Activated CD4-positive, alpha-beta T cell treated with anti-CD3 and anti-CD28 coated beads for 24 hours (primary cell): ENCODE measurements at places on chromosomes 13 and 19.

GRCh38 chr19:17160908-17161307 is 54.2 kb upstream of the USE1 start:
- DNase-seq = no peak

GRCh38 chr19:54435551-54436016 is 13.4 kb upstream of the LENG8 start:
- DNase-seq = no peak

DNA sequence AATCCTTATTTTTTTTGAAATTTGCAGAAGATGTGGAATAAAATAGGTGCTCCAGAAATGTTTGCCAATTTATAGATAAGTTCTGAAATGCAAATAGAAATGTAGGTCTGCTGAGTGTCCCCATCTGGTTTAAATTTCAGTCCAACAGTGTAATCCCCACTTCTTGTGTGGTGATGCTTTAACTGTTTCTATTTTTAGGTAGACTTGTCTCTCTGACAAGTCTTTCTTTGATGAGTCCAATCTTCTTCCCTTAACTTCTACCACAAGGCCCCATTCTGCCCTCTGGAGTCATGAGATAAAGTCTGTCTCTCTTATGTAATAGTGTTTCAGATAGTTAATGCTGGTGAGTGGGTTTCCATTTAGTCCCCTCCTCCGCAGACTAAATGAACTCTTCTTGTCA is 390.4 kb downstream of the RFC3 start:
- no peak for DNase-seq

DNA sequence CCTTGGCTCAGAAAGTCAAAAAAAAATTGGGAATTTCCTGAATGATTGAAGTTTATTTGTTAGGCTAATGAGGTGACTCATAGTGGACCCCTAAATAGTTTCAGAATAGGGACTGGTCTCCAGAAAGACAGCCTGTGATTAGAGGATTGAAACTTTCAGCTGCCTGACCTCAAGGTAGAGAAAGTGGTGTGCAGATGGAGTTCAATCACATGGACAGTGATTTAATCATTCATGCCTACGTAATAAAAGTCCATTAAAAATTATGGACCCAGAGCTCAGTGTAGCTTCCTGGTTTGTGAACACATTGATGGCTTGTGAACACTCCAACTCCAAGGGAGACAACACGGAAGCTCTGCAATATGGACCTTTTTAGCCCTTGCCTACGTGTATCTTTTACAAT is 533.2 kb upstream of the PCDH9 start:
- DNase-seq = no peak

DNA sequence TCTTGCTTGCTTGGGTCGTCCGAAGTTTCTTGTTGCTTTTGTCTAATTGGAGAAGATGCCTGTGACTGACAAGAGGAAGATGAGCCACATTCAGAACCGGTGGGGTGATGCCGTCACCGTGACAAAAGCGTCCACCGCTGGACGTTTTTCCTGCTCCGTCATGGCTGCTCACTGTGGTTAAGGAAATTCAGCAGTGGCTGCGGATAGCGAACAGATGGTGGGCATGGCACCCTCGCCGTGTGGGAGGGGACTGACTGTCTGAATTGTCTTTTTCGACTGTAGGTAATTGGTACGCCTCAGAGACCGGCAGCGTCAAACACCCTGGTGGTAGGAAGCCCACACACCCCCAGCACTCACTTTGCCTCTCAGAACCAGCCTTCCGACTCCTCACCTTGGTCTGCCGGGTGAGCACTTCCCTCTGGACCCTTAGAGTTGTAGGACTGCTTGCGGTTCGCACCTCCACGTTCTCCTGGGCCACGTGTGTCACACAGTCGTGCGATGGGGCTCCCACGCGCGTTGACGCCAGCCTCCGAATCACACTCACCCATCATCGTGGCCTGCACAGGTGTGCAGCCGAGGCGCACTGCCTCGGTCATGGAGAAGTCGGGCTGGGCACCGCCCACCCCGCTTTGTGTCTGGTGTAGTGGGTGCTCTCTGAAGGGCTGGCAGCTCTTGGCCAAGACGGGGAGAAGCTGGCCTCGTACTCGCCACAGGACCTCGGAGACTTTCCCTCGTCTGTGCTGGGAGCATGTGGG is 26.5 kb downstream of the ATP4B start:
- no peak for DNase-seq

GRCh38 chr13:113855931-113856715 is 7.8 kb downstream of the GAS6 start:
- no peak for DNase-seq

- no peak for DNase-seq
Observed at GRCh38 chr19:43720936-43721335, 5.1 kb downstream of the IRGC start.

DNA sequence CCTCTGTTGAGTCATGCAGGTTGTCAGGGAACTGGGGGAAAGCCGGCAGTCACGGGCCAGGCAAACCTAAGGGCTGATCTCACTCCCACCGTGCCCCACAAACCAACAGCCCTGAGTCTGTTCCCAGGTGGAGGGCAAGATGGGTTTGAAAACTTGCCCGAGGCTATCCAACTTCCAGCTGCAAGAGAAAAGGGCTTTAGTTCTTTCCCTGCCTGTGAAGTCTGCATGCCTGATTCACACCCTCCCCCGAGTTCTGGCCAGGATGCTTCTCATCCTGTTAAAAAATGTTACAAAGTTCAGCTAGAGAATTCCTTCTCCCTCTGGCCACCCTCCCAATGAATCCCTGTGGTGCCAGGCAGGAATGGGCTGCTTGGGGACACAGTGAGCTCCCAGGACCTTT is 33.1 kb downstream of the MYO16 start:
- no peak for DNase-seq

DNA sequence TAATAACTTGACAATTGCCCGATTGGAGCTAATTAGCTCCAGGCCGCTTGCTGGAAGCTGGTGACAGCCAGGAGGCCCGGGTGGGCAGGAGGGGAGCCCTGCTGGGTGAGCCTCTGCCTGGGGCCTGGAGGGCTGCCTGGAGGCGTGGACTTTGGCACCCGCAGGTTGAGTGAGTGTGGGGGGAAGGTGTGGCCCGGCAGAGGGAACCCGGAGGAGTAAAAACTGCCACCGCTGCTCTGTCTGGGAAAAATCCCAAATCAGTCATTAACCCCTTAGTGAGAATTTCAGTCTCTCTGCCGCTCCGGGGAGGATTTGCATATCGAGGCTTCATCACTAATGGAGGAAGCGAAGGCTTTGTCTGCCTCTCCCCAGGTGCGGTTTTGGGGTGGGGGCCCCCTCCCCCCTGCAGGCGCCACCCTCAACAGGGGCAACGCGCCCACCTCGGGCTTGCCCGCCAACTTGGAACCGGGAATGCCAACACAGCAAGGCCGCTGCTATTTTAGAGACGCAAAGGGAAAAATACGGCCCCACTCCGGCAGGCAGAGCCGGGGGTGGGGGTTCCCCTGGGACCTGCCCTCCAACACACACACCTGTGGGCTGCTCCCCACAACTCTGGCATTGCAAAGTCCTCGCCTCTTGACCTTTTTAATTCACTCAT is 6.2 kb downstream of the EFNA2 start:
- DNase-seq = no peak

- DNase-seq = no peak
Observed at GRCh38 chr13:29532116-29532515, 63.4 kb downstream of the SLC7A1 start.

DNA sequence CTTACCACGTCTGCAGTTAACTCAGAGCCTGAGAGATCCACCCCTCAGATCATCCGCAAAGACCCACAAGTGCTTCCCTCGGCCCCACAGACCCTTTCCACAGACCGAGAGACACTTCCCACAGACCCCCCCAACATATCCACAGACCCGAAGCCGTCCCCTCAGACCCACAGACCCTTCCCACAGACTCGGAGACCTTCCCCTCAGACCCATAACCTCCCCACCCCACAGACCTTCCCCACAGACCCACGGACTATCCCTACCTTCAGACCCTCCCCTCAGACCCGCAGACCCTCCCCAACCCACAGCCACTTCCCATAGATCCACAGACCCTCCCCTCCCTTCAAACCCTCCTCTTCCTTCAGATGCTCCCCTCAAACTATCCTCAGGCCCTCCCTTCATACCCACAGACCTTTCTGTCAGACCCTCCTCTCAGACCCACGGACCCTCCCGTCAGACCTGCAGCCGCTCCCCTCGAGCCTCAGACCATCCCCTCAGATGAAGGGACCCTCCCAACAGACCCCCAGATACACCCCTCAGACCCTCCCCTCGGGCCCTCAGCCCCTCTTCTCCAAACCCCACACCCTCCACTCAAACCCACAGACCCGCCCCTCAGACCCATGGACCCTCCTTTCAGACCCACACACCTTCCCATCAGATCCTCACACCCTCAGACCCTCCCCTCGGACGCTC is 20.1 kb upstream of the TFDP1 start:
- DNase-seq = no peak

DNA sequence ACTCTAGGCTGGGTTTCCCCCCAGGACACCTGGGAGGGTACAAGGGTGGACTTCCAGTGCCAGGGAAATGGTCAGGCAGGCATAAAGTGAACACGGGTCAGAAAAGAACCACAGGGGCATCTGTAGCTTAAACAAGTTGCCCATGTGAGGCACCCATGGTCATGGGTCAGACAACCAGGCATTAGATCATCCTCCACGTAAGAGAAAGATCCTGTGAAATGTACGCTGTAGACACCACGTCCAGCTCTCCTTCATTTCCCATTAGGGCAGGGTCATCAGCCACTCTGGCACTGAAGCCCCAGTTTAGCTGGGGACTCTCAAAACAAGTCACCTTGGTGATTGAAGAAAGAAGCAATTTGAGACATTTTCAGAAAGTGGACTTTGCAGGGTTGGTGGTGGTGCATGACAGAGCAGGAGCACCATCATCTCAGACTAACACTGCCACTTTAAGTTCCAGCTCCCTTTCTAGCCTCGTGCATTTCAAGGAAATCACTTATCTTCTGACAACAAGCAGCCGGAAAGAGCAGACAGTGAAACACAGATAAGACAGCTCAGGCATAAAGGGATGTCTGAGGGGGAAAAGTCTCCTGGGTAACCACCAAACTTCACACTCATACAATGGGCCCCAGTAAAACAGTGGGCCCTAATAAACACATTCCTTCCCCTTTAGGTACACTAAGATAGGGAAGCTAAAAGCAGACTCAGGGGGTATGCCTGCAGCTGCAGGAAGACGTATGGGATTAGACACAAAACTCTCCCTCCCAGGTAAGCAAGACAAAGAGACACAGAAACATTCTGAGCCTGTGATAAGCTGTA is 16.1 kb upstream of the SIGLEC6 start:
- DNase-seq = no peak

DNA sequence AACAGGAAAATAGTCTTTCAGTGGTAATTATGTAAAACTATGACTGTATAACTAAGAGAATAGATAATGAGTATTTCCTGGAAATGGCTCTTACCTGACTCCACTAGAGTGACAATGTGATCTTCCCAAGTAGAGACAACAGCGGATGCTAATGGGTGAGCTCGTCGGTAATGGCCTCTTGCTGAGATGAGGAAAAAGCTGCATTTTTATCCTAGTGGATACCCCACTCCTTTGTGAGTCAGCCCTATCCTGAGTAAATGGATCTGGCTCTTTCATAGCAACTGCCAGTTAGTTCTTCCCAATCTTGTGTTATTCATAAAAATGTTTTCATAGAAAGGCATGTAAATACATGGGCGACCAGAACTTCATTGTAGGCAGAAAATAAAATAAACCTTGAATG is 299.5 kb downstream of the NALCN start:
- no peak for DNase-seq

GRCh38 chr13:30928978-30929377 is 3.5 kb upstream of the TEX26 start:
- no peak for DNase-seq

DNA sequence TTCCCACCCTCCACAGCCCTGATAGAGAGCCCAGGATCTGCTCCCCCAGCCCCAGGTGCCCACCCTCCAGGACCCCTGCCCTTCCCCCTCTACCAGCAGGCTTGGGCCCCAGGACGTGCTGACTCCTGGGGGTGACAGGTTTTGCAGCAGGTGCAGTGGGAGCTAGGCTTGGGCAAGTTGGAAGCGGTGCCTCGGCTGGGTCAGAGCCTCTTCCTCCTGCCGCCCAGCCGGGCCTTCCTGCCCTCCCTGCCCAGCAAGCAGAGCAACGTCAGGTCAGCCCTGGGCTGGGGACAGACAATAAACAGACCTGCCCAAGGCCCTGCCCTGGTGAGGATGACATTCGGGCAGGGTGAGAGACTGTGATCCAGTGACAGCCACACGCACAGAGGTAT is 9.2 kb upstream of the NCCRP1 start:
- no peak for DNase-seq

DNA sequence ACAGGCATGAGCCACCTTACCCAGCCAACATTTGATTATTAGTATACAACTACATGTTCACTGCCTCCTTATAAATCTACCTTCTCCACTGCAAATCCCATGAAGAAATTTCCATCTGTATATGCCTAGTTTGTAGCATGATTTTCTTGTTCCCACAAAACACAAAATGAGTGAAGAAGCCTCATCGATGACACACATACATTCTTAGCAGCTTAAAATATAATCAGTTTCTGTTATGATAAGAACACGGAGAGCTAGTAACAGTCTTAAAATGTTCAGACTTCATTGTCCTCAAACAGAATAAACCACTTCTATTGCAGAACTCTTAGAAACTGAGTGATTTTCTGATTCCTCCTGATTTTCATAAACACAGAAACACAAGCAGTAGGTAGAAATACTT is 740.5 kb downstream of the PCDH9 start:
- no peak for DNase-seq

- DNase-seq = no peak
Observed at GRCh38 chr13:111145506-111145905, 30.4 kb downstream of the ARHGEF7 start.

GRCh38 chr13:85441975-85442374 is 357.2 kb downstream of the SLITRK6 start:
- DNase-seq = no peak

DNA sequence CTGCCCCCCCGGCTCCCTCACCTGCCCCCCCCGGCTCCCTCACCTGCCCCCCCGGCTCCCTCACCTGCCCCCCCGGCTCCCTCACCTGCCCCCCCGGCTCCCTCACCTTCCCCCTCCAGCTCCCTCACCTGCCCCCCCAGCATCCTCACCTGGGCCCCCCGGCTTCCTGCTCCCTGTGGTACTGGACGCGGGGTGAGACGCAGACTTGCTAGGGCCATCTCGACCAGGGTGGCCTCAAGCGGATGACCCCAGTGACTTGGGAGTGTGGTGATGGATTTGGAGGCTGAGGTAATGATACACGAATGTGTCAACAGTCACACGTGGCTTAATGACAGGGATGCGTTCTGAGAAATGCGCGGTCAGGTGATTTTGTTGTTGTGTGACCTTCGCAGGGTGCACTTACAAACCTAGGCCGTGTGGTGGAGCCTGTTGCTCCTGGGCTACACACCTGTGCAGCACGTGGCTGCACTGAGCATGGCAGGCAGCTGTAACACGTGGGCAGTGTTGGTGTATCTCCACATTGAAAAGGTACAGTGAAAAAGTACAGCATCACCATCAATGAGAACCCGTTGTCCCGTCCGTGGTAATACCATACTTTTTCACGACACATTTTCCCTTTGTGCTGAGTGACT is 197.8 kb downstream of the TEX29 start:
- DNase-seq = no peak

DNA sequence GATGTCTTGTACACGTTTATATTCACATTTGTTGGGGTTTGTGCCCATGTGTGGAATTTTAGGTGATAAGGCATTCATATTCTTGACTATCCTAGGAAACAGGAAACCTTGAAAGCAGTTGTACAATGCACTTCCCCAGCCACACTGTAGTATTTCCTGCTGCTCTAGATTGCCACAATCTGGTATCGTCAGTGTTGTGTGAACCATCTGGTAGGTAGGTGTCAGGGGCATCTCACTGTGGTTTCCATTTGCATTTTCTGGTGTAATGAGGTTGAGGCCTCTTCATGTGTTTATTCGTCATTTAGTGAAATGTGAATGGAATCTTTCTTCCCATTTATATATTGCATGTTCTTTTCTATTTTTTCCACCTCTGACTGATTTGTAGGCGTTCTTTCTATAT is 76.6 kb downstream of the SCGB2B2 start:
- no peak for DNase-seq
